ENCODE measurements at places on chromosomes 1 and 21. TPM values are rescaled to one million over a fixed set of nuclear protein-coding genes. Genes with fewer than 3 reads are reported as not detected.

CLCA4 gene
- total RNA-seq: not detected

SH2D5 gene
- 3.8 TPM for total RNA-seq

ANGPTL3 gene
- total RNA-seq: not detected

RNF223 gene
- 5.0 TPM for total RNA-seq

FCAMR gene
- total RNA-seq: not detected

FCGR3B gene
- not detected for total RNA-seq

RNU1-2 gene
- total RNA-seq: 1,905 TPM

SYNC gene
- total RNA-seq: 0.51 TPM

WNT9A gene
- 0.37 TPM for total RNA-seq

NPPA gene
- not detected for total RNA-seq

PMF1 gene
- total RNA-seq: 57.3 TPM

- no peak for DNase-seq
Measured at GRCh38 chr1:7967651-7968050, 6.1 kb downstream of the PARK7 start.

DNA sequence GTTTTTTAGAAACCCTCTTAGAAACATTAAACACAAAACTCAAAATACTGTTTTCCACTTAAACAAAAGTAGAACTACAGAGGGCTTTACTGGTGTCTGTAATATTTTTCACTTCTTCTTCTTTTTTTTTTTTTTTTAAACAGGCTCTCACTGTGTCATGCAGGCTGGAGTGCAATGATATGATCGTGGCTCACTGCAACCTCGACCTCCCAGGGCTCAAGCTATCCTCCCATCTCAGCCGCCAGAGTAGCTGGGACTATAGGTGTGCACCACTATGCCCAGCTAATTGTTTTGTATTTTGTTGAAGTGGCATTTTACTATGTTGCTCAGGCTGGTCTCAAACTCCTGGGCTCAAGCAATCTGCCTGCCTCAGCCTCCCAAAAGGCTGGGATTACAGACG, 194.8 kb downstream of the DAB1 start:
- DNase-seq: no peak

DNA sequence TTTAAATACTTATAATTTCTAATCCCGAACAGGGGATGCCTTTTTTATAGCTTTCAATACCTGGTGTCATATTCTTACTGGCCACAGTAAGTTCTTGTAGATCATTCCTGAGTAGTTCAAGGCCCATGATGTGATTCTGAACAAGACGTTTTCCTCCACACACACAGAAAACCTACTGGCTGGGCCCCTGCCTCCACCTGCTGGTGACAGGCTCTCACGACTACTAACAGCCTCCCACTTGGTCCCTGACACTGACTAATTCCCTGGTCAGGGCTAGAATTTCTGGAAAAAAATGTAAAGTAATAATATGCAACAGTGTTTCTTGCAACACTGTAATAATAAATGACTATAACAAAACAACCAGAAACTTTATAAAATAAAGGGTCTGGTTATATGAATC, 50.4 kb upstream of the RIPK4 start:
- peak; percentile 71 for DNase-seq

GRCh38 chr1:7014640-7014930, 229.3 kb downstream of the CAMTA1 start:
- DNase-seq: no peak

- no peak for DNase-seq
Measured at GRCh38 chr1:15303935-15304334, 56.9 kb downstream of the FHAD1 start.

GRCh38 chr1:211783266-211783665, 47.3 kb downstream of the LPGAT1 start:
- DNase-seq: no peak

DNA sequence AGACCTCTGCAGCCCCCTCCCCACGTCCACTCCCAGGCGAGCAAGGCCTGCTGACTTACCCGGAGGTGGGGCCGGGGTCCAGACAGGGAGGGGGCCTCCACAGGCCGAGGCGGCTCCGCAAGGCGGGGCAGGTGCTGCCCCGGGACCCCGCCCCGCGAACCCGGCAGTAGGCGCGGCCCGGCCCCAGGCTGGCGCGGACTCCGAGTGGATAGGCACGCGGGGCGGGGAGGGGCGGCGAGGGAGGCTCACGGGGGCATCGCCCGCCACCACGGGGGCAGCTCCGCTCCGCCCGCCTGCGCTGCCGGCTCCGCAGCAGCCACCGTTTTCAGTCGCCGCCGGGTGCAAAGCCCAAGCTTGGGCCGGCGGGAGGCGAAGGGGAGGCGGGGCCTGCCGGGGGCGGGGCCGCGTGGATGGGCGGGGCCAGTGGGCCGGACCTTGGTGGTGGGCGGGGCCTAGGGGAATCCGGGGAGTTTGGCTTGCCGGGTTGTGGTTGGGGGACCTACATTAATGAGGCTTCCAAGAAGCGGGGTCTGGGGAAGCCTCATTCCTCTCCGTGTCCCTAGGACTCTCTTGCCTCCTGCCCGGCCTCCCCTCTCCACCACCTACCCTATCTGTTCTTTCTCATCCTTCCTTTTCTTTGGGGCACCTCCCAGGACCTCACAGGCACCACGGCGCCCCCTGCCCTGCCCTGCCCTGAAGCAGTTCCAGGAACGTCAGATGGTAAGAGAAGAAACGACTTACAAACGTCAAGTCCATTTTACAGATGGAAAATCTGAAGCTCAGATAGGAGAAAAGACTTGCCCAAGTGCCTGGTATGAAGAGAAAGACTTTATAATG, at the start of gene RIMS3:
Gene RIMS3 (minus strand): TSS at position 348 of the 837 bp plus-strand sequence. CDS start 23,757 bp downstream, outside the sequence.
- DNase-seq: peak; percentile 88

DNA sequence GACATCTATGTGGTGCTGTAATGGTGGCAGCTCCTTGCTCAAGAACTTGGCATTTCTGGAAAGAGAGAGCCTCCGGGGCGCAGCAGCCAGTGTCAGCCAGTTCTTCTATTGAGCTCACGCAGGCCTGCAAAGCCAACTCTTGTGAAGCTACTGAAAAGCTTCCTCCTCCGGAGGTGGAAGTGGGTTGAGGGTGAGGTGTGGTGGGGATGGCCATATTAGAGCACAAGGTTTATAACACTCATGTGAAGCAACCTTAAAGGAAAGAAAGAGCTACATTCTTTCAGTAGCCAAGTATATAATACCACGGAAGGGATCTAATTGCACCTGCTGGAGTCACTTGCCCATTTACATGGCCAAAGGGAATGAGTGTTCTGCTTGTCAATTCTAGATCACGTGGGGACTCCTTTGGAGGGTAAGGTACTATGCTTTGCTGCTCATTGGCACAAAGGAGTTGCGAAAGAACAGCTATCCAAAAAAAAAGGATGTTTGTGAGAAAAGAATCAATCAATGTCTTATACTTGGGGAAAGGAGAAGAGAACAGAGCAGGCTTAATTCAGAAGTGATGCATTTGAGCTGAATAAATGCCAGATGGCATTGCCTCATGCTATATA, 18.3 kb upstream of the MAP10 start:
- DNase-seq: no peak

- DNase-seq: peak; percentile 81
Measured at GRCh38 chr1:58162952-58163550, 383.5 kb downstream of the OMA1 start.

GRCh38 chr1:172350856-172351255, 69.6 kb upstream of the C1orf105 start:
- no peak for DNase-seq

DNA sequence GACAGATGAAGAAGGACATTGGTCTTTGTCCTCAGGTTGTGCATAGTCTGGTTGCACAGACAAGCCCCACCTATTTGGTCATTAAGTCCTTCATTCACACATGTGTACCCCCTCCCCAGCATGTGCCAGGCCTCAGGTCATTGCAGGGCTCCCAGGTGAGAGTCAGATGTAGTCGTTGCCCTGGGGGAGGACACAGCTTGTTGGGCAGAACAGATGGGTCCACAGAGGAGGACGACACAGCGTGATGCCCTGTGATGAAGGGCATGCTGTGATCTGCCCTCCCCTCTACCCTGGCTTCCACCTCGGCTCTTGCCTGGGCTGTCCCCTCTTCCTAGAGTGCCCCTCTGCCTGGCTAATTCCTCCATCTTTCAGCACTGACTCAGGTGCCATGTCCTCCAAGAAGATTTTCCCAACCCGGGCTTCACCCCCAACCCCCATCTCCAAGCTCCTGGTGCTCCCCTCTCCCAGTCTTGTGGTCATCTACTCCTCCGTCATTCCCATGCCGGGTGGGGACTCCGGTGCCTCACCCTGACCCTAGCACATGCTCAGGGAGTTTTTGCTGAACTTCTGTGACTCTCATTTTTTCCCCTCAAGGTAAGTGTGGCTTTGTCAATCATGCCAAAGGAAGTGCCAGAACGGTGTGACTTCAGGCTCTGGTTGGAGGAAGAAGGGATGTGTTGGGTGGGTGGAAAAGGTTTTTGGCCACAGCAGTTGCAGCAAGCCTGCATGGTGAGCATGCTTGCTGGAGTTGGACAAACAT, 220.5 kb downstream of the FOXD2 start:
- DNase-seq: no peak

DNA sequence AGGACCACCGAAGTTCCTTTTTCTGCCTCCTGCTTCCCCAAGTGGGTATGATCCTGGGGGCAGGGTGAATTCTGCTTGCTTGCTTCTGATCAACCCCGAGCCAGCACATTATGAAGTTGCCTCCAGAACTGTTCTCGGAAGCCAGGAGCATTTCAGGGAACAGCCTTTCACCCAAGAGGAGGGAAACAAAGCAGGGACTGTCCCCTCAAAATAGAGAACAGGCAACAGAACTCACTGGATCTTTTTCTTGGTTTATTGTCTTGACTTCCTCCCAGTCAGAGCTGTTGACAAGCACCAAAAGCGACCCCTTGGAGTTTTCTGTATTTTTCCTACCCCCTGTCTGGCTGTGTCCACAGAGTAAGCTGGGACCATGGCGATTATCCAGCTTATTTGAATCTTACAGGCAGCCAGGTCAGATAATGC, 258.3 kb upstream of the SGIP1 start:
- DNase-seq: no peak

- DNase-seq: peak; percentile 9
Measured at GRCh38 chr1:107529511-107530149, 388.8 kb downstream of the NTNG1 start.

GRCh38 chr1:191866155-191866554, 292.1 kb upstream of the RGS18 start:
- no peak for DNase-seq

DNA sequence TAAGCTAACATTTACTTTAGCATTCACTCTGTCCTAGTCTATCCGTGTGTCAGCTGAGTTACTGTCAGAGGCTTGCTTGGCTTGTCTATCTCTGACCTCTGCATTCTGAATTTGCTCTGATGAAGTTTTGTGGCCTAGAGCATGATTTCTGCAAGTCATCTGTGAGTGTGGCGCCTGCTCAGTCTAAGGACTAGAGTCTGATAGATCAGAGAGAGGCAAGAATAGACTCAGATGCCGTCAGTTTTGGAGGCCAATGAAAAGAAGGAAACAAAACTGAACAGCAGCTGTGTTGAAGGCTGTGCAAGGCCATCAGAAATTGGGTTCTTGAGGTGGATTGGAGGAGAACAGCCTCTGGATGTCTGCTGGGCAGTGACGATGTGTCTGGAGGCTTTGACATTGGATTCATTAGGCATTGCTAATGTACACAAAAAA, 573.1 kb downstream of the USP25 start:
- DNase-seq: no peak

DNA sequence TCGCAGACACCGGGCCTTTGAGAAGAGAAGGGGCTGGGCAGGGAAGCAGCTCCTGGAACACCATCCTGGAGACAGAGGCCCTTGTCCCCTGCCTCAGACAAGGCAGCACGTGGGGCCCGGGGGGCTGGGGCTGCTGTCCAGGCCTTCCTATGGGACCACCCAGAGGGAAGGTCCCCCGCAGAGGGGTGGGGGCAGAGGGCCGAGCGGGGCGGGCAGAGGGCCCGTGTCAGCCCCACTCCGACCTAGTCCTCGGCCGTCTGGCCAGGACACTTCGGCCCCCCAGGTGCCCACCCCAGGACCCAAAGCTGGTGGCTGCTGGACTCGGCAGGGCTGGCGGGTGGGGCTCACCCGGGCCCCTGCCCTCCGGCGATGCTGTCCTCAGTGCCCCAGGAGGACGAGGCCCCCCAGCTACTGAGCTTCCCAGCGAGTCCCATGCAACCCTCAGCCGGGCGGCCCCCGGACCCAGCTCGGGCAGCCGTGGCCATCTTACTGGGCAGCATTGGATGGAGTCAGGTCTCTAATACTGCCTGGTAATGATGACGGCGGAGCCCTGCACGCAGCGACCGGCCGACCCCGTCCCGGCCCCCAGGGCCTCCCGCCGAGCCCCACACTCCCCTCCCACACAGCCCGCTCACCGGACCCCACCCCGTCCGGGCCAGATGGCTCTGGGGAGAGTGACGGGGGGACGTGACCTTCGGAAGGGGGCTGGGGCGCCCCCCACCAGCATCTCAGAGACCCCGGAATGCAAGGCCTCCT, 6.9 kb upstream of the TTLL10 start:
- DNase-seq: no peak

DNA sequence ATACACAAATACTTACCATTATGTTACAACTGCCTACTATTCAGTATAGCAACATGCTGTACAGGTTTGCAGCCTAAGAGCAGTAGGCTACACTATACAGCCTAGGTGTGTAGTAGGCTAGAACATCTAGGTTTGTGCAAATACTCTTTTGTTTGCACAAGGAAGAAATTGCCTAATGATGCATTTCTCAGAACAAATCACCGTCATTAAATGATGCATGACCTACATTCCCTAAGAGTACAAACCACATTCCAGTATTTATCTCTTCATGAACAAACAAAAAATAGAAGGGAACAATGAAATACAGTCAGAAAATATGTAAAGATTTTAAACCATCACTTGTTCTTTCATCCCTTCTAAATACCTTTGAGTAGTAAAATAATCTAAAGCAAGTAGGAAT, 109.7 kb upstream of the HP1BP3 start:
- no peak for DNase-seq

DNA sequence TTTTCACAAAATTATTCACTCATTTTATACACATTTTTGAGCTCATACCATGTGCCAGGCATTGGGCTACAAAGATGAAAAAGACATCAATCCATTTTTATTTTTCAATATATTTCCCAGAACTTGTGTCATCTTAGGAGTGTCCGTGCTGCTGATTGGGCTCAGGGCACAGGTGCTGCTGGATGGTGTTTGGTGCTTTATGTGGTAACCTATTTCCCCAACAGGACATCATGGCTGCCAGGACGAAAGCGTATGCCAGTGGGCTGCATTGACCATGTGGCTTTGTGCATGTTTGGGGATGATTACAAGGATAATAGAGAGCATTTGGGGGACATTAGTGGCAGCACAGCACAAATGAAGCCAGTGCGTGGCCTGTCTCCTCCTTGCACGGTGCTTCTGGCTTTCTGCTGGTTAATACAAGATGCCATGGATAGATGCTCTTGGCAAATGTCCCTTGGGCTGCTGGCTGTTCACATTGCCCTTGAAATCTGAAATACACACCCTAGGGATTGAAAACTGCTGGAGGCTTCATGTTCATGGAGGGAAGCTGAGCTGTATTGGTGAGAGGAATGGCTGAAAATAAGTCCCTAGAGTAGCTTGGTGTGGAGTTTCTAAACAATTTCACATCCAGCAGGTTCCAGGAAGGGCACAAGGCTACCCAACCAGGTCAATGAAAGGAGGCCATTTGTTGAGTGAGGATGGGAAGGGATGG, 52.3 kb downstream of the TENT5C start:
- no peak for DNase-seq
